ENCODE measurements at places on chromosomes 6 and 20.

GRCh38 chr6:24147511-24148153 lies 21.6 kb downstream of the NRSN1 start:
- no peak for DNase-seq

DNA sequence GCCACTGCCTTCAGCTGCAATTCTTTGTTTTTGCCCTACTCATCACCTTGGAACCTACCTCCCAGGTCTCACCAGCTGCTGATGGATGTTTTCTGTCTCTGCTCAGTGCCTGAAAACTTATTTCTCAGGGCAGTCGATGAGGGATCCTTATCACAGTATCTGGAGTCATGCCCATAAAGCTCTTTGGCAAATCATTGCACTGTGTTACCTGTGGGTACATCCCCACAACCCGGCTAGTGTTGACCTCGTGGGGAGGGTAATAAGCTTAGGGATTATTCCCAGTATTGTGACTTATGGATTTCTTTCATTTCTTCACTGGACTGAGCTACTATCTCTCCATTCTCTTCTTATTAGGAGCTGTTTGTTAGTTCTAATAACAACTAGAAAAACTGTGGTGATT lies 91.7 kb downstream of the ELOVL5 start:
- no peak for DNase-seq

DNA sequence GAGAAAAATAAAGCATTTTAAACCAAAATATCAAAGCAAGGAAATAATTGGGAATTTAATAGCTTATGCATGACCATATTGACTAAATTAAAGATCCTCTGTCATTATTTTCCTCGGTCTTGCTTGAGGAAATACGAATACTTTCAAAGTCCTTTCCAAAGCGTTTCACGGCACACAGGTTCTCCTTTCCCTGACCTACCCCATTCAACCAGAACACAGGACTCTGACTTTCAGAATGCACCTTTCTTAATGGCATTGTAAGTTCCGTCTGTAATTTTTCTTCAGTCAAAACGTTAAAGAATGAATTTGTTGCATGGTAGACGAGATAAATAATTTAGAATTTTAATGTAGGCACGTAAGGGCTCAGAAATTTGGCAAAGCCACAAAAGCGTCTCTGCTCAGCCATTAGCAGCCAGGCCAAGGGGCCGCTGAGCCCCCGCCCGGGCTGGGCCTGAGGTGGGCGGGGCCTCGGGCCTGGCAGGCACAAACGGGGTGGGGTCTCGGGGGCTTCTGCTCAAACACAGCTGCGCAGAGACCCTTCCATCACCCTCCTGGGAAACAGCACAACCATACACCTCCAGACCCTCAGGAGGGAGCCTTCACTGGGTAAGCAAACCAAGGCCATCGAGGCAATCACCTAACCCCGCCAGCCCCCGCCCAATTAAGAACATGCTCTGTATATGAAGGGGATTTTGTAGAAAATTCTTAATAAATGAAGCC lies 3.4 kb downstream of the NEDD9 start:
- DNase-seq = no peak

GRCh38 chr6:44133003-44133931 lies 5.9 kb downstream of the TMEM63B start:
- peak; percentile 53 for DNase-seq

DNA sequence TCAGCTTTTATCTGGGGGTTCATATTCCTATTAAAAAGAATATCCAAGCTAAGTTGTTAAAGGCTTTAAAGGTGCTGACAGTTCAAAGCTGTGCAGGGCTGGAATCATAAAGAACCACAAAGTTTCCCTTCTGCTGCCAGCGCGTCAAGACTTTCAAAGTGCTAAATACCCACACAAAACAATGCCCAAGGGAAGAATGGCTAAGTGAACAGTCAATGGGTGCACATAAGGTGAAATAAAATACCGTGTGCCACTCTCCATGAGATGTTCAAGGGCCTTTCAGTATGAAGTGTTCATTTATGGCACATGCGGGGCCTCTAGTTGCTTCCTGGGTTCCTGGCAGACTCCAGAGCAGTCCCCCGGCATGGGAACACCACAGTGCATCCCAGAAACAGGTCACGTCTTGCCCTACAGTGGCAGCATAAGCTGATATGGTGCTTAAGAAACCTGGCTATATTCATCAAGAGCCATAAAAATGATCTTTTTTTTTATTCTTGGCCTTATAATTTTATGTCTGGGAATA lies 14.1 kb downstream of the TXNDC5 start:
- DNase-seq = no peak

- no peak for DNase-seq
Measured at GRCh38 chr6:38831865-38832264, 116.8 kb downstream of the DNAH8 start.

GRCh38 chr20:61806314-61806713 lies 259.4 kb downstream of the TAF4 start:
- no peak for DNase-seq

DNA sequence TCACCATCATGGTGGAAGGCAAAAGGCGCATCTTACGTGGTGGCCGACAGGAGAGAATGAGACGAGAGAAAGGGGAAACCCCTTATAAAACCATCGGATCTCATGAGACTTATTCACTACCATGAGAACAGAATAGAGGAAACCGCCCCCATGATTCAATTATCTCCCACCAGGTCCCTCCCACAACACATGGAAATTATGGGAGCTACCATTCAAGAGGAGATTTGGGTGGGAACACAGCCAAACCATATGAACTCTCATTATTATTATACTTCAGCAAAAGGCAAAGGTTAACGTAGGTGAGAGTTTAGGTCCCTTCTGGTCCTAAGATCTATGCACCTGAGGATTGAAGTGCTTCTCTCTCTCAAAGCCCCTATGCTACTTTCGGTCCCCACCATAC lies 2.4 kb upstream of the PFDN4 start:
- DNase-seq = no peak

GRCh38 chr6:169108753-169109152 lies 144.9 kb downstream of the THBS2 start:
- DNase-seq = no peak

Data from M059J (cell line).